ENCODE measurements at places on chromosomes 16 and 17.

DNA sequence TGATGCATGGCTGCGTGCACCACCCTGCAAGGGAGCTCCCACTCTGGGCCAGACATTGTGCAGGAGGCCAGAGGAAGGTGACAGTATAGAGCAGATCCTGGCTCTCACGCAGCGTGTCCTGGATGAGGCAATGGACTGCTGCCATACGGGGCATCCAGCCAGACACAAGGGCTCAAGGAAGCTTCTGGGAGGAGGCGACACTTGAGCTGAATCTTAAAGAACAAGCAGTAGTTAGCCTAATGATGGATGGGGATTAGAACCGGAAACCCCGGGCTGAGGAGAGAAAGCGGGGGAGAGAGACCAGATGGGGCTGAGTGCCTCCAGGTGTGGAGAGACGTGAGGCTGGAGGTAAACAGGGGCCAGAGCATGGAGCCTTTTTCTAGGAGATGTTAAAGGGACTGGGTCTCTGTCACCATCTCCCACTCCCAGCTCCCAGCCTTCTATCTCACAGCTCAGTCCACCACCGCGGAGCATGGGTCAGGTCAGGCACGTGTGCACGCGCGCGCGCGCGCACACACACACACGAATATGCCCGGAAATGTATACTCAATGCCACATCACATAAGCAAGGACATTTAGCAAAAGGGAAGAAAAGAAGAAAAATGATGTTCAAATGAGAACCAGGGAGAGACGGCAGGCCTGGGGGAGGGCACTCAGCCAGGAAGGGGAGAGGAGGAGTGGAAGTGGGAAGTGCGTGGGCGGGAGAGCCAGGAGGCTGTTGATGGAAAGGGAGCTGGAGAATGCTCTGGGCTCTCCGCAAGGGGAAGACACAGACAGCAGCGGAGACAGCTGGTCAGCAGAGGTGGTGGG, 46.3 kb downstream of the CCDC42 start:
- no peak for DNase-seq

GRCh38 chr16:84844049-84844350, 24.2 kb downstream of the CRISPLD2 start:
- no peak for DNase-seq

GRCh38 chr16:82262244-82262643, 92.2 kb upstream of the MPHOSPH6 start:
- DNase-seq, result no peak

DNA sequence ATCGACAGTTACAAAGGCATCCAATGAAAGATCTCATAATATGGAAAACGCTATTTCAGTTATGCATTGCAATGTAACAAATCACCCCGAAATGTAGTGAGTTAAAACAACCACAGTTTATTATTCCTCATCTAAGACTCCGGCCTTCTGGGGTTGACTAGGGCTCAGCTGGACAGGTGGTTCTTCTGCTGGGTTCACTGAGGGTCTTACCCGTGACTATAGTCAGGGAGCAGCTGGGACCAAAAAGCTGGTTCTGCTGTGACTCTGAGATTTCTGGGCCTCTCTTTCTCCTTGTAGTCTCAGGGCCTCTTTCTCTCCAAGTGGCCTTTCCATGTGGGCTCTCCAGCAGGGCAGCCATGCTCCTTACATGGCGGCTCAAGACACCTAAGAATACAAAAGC, 196.0 kb downstream of the IRX3 start:
- DNase-seq, result no peak

DNA sequence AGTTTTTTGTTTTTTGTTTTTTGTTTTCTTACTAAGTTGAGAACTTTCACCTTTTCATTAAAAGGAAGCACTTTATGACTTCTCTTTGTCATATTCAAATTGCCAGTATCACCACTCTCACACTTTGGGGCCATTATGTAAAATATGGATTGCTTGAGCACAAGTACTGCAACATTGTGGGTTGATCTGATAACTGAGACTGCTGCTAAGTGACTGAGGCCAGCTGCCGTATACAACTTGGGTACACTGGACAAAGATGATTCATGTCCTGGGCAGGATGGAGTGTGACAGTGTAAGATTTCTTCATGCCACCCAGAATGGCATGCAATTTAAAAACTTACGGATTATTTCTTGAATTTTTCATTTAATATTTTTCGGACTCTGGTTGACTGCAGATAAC, 7.8 kb downstream of the TTC19 start:
- no peak for DNase-seq

DNA sequence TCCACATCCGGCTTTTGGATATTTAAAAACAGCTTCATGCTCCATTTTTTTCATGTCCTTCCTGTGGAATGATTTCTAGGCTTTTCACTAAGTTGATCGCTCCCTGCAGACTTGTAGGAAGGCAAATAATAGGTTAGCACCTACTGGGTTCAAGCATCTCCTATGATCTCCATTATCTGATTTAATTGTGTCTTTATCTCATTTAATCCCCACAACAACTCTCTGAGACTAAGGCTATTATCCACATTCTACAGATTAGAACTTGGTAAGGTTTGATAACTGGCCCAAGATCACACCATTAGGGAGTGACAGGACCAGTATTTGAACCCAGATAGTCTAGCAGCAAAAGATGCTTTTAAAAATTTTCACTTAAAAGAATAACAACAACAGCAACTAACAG, 46.2 kb upstream of the HOXB9 start:
- DNase-seq, result no peak

- DNase-seq, result no peak
Measured at GRCh38 chr17:44924107-44924544, 8.8 kb upstream of the GFAP start.

DNA sequence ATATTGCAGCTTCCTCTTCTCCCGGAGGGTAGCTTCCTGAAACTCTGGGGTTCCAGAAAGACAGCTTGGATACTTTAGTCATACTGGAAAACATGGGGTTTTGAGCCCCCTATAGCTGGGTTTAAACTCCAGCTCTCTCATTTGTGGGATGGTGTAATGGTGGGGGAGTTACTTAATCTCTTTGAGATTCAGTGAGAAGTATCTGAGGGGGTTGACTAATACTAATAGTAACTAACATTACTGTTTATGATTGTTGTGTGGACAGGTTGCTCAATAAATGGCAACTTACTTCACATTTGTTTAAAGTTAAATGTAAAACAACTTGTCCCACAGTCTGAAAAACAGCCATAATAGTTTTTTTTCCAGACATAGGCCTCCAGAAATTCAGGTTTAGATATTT, 5.1 kb upstream of the SUZ12 start:
- DNase-seq, result no peak

DNA sequence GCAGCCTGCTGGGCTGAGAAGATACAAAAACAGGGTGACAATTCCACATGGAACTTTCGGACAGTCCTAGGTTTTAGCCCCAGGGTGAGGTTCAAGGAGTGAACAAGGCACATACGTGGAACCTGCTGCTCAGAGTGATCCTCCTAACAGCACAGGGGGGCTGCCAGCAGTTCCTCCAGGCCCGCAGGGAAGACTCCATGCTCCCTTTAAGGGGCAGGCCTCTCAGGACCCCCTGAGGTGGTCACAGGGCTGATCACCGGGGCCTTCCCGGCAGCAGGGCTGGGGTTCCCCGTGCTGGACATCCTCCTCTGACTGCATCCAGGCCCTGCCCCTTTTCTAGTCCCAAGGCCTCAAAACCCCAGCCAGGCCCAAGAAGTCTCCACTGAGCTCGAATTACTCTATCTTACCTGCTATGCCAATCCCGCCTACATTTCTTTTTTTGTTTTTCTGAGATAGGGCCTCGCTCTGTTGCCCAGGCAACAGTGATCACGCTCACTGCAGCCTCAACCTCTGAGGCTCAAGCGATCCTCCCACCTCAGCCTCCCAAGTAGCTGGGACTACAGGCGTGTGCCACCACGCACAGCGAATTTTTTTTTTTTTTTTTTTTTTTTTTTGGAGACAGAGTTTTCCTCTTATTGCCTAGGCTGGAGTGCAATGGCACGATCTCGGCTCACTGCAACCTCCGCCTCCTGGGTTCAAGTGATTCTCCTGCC, 10.4 kb downstream of the CANT1 start:
- no peak for DNase-seq

DNA sequence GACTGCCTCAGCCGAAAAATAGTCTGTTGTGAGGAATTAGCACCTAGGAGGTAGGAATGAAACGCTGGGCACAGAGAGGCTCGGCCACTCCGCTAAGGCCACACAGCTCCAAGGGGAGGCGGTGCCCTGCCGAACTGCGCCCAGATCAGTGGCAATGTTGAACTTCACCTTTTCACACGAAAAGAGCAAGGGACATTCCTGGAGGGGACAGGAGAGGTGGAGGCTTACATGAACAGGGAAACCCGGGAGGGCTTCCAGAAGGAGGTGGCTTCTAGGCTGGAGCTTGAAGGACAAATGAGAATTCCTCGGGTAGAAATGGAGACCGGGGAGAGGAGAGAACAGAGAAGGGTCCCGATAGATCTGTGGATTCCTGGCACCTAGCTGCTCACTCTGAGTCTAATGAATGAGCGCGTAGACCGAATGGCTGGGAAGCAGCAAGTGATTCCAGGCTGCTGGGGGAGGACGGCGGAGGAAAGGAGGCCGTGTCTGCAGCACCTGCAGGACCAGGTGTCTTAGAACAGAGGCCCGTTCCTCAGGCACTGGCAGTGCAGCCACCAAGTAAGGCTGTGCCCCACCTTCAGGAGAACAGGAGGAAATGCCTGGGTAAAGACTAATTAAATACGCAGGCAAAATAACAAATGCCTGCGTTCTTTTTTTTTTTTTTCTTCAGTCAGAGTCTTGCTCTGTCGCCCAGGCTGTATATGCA, 722 bp upstream of the SLC38A10 start:
- DNase-seq, result peak; percentile 84

- no peak for DNase-seq
Measured at GRCh38 chr17:41518031-41518430, 659 bp downstream of the KRT15 start.

- DNase-seq, result no peak
Measured at GRCh38 chr16:3007059-3007956, 5.4 kb upstream of the CLDN9 start.

DNA sequence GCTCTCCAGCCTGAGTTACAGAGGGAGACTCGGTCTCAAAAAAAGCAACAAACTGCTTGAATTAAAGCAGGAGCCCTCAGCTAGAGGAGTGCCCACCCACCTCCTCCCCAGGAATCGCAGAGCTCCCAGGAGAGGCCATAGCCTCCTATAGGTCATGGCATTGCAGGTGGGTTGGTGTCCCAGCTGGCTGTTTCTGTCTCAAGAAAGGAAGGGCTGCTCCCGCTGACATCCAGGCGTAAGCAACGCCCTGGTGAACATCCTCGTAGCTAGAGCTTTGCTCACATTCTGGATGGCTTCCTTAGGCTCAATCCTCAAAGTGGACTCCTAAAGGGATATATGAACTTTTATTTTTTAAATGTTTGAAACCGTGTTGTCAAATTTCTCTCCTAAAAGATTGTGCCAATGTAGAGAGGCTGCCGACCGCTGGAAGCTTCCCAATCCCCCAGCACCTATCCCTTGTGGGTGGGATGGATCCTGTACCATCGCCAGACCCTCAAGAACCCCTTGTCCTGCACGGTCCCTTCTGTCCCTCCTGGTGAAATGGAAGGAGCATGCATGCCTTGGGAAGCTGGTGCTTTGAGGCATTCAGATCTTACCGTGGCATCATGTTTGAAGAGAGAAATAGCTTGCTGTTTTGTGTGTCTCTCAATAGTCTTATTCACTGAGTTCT, 5.9 kb downstream of the NLRC5 start:
- no peak for DNase-seq

DNA sequence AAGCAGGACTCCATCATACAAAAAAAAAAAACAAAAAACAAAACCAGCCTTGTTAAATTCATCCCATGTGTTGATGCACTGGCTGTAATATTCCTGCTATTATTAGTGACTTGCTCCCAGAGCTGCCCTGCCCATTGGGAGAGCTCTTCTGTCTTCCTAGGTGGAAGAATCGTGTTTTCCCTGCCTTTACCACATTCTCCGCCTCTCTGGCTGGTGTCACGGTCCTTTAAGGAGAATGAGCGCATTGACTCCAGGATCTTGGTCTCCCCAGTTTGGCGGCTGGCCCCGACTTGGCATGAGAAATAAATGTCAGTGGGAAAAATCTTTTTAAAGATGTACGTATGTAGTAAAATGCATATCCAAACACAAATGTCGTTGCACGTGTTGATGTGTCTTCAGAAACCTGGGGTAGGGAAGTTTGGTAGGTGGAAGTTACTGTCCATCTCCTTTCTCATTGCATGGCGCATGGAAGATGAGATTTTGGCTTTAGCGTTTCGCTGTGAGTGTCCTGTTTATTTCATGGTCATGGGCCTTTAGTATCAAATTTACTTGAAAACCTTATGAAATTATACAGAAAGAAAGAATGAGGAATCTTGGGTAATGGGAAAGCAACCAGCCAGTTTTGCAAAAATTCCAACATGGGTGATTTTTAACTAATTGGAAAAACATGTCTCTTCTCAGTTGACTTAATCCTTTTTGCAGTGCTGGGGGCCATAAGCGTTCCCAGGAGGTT, 15.5 kb downstream of the RMI2 start:
- no peak for DNase-seq

GRCh38 chr16:58624209-58624608, 5.4 kb downstream of the CNOT1 start:
- no peak for DNase-seq

DNA sequence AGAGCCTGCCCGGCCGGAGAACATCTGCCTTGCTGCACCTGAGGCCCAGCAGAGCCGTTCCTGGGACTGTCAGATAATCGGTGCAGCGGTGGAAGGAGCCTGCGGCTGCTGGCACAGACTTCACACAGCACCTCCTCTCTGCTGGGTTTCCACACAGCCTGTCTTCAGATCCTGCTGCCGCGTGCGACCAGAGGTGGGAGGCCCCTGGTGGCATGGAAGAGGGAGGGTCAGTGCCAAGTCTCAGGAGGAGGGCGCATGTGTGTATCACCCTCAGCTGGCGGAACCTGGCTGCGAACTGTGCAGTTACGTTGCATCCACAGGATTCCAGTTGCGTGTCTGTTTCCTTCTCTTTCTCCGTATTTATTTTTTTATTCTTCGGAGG, 3.3 kb downstream of the CDK5R1 start:
- no peak for DNase-seq

DNA sequence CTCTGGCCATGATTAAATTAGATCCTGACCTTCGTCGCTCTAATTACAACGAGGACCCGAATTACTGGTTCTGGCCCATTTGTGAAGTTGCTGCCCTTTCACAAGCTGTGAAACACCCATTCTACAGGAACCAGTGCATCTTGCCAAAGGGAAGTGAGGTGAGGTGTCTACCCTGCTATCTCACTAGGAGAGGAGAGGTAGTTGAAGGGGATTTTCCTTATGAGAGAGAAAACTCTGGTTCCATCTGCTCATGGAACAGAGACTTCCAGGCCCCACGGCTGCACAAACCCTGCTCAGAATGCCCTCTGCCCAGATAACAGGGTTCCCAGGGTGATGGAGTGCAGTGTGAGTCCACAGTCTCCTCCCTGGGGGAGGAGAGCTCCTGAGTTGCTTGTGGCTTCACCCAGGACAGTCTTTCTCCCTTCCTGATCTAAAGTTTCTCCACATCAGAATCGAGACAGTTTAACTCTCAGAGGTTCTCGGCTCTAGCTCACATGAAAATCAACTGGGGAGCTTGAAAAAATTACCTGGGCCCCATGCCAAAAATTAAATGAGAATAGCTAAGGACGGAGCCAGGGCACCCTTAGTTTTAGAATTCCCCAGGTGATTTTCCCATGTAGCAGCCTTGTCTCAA, 7.8 kb upstream of the SSTR2 start:
- DNase-seq, result no peak

- no peak for DNase-seq
Measured at GRCh38 chr17:49108318-49108717, 24.3 kb upstream of the B4GALNT2 start.

- no peak for DNase-seq
Measured at GRCh38 chr17:15432807-15433611, 34.4 kb downstream of the CDRT4 start.

GRCh38 chr17:44565866-44566443, 8.7 kb downstream of the FZD2 start:
- DNase-seq, result no peak
